Brain (organoid and tissue), 16 donors: ENCODE measurements at places on chromosomes 16 and 17.

DNA sequence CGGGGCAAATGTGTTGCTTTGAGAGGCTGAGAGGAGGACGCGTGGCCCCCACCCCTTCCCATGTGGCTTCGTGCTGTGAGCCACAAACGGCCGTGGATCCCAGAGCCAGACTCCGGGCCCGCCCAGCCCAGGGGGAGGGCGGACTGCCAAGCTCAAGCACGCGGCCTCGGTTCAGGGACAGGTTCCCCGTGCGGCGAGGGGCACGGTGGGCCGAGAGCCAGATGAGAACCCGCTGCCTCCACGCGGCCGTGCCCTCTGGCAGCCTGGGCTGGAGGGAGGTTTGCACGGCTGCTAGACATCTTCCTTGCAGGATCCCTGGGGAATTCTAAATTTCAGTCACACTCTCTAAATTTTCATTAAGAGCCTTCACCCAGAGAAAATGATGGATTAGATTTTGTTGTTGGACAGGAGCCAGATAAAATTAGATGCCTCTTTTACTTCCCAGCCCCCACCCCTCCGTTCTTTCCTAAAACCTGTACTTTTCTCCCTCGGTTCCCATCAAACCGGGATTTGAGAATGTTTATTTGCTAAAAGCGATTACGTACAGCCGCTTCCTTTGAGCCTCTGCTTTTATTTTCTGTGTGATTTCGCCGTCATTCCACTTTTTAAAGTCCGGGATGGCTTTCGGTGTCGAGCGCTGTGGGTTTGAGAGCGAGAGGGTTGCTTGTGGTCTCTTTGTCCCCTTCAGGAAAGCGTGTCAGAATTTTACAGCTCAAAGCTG is 25.0 kb upstream of the GNG13 start:
- peak; percentile 49 for DNase-seq

DNA sequence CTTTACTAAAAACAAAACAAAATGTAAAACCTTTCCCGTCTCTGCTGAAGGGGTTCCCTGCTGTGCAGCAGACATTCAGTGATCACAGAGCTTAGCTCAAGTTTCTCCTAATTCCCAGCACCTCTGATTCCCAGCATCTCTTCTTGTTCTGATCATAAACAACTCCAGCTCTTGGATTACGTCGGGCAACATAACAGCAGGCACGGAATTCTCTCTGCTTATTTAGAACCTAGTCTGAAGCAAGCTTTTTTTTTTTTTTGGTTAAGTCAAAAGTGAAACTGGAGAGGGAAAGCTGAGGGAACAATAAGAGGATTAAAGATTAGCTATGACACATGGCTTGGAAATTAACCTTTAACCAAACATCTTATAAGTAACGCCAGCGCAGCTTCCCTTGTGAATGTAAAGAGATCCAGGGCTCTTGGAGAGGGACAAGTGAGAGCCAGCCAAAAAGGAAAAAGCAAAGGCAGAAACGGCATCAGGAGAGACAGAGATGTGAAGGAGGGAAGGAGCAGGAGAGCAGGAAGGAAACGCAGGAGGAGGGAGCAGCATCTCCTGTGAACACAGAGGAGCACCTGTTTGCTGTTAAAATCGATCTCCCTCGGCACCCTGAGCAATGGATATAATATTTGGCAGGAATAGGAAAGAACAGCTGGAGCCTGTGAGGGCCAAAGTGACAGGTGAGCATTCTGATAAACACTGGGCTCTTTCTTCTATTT is at the start of gene BCO1:
Gene BCO1 (plus strand): TSS at position 394 of the 716 bp plus-strand sequence. CDS start 220 bp downstream, at position 614.
- DNase-seq = peak; percentile 39

GRCh38 chr17:3848229-3848835 is 2.3 kb upstream of the NCBP3 start:
- DNase-seq = no peak

DNA sequence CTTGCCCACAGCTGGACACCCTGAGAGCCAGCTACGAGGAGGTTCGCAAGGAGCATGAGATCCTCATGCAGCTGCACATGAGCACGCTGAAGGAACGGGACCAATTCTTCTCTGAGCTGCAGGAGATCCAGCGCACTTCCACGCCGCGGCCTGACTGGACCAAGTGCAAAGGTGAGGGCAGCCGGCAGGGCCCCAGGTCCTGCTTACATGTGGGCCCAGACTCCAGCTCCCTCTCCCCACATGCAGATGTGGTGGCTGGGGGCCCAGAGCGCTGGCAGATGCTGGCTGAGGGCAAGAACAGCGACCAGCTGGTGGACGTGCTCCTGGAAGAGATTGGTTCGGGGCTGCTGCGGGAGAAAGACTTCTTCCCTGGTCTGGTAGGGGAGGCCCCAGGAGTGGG is 16.2 kb upstream of the THAP11 start:
- DNase-seq = no peak

GRCh38 chr16:89909777-89910716 is 8.6 kb upstream of the MC1R start:
- DNase-seq = peak; percentile 89
